Activated CD4-positive, alpha-beta memory T cell treated with anti-CD3 and anti-CD28 coated beads for 36 hours (primary cell): ENCODE measurements at places on chromosomes 11 and 22.

DNA sequence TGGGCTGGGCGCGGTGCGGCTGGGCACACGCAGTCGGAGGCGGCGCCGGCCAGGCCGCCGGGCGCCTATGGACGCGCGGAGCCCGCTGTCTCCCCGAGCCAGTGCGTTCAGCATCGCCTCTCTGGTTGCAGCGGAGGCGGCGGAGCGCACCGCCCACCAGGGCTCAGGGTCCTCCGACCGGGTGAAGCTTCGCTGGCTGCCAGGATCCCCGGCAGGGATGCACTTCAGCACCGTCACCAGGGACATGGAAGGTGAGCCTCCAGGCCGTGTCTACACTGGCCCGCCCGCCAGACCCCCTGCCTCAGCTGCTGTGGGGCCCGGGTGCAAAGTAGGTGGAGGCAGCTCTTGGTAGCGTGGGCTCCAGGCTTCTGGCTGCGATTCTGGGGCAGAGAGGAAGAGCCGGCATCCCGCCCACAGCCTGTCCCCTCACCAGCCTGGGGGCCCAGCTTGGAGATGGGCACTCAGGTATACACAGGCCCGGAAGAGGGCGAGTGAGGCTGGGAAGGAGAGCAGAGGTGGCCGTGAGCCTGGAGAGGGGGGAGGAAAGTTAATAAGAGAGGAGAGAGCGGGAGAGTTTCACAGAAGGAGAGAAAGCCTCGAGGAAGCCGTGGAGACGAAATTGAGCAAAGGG lies 1.0 kb upstream of the TBX1 start:
- DNase-seq, result no peak

GRCh38 chr11:45470151-45470793 lies 184.1 kb upstream of the SYT13 start:
- DNase-seq, result no peak

GRCh38 chr22:20761536-20761935 lies 12.4 kb upstream of the SERPIND1 start:
- no peak for DNase-seq

DNA sequence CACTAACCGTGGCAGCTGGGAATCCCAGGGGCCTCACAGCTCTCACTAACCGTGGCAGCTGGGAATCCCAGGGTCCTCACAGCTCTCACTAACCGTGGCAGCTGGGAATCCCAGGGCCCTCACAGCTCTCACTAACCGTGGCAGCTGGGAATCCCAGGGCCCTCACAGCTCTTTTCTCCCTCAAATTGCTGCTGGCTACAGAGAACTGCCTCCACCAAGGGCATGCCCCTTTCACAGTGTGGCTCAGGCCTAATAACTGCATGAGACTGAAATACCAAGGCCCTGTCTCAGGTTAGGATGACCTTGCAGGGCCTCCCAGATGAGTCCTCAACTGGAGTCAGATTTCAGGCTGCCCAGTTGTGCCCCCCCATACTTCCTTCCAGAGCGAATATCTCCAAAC lies 35.1 kb upstream of the GGTLC2 start:
- no peak for DNase-seq

DNA sequence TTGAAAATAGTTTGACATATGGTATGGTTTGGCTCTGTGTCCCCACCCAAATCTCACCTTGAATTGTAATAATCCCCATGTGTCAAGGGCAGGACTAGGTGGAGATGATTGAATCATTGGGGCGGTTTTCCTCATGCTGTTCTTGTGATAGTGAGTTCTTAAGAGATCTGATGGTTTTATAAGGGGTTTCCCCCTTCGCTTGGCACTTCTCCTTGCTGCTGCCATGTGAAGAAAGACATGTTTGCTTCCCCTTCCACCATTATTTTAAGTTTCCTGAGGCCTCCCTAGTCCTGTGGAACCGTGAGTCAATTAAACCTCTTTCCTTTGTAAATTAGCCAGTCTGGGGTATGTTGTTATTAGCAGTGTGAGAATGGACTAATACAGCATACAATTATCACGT lies 7.7 kb downstream of the KCTD21 start:
- DNase-seq, result no peak

GRCh38 chr11:112841729-112842128 lies 119.5 kb upstream of the NCAM1 start:
- no peak for DNase-seq

GRCh38 chr22:50211147-50211546 lies 10.3 kb downstream of the SELENOO start:
- DNase-seq, result no peak

GRCh38 chr11:36280531-36280930 lies 8.7 kb downstream of the COMMD9 start:
- no peak for DNase-seq

GRCh38 chr11:10486161-10486840 lies 31.2 kb downstream of the AMPD3 start:
- no peak for DNase-seq

DNA sequence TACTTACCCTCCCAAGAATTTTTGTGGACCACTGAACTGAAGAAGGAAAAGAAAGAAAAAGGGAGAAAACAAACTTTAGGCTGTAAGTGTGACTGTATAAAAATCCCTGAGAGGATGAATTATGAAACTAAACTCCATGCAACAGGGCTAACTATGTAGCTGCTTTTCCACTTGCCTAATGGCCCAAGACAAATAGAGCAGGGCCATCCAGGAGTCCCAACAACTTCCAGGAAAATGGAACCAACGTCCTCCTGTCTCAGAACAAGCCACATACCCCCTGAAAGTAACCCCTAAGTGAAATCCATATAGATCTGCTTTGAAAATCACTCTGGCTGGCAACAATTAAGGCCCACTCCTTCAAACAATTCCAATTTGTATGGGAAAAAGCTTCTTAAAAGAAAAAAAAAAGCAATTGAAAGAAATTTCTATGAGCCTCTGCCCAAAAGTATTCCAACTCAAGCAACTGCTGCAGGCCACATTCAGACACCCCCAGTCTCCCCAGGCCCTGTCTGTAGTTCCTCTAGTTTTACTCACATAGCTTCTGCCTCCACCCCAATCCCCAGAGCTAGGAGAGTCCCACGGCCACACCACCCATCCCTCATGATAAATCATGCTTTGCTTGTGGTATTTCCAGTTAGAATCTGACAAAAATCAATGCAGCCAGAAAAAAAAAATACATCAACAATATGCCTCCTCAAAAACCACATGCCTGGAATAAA lies 12.7 kb downstream of the RBFOX2 start:
- DNase-seq, result no peak

- no peak for DNase-seq
These were observed 99.0 kb upstream of the NECTIN1 start for GRCh38 chr11:119828006-119828405.

GRCh38 chr22:35432228-35432905 lies 32.4 kb downstream of the MCM5 start:
- DNase-seq, result no peak

GRCh38 chr11:85647604-85648299 lies at the start of gene TMEM126A:
Gene TMEM126A (plus strand): TSS chr11:85647967. CDS start chr11:85650256, 2,289 bp downstream.
- DNase-seq, result peak; percentile 96

- no peak for DNase-seq
These were observed 96.8 kb downstream of the TTC28 start for GRCh38 chr22:28582806-28583205.
